ENCODE measurements at places on chromosomes 2 and 18.

GRCh38 chr2:72993147-72993932, 76.0 kb downstream of the EMX1 start:
- peak; percentile 43 for DNase-seq

GRCh38 chr2:144409241-144409640, 110.7 kb downstream of the ZEB2 start:
- no peak for DNase-seq

GRCh38 chr2:3539836-3540235, 18.3 kb downstream of the RNASEH1 start:
- no peak for DNase-seq

DNA sequence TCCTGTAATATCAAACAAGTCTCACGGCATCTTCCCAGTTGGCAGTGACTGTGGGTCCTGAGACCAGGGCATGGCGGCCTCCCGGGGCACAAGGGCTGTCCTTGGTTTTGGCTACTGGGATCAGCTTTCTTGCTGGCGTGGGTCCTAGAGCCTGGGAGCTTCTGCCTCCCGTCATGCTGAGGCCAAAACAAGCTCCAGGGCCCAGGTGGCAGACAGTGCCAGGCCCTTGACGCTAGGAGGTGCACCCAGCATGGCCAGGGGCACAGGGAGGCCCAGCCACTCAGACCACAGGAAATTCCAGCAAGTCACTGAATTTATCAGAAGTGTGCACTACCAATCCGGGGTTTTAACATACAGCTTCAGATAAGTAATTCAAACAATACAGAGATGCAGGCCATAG, 184.7 kb downstream of the EIPR1 start:
- no peak for DNase-seq

- DNase-seq: no peak
Measured at GRCh38 chr2:140353541-140353940, 1573.4 kb upstream of the NXPH2 start.

All from activated naive CD8-positive, alpha-beta T cell treated with anti-CD3 and anti-CD28 coated beads, Interleukin-2, amount 50 U/mL, for 24 hours (primary cell).